ENCODE measurements at places on chromosomes 11 and 22.
A peak's percentile ranks its signal among the peaks of the same experiment; 100 is the strongest.

- DNase-seq = peak; percentile 53
These were observed 27.8 kb upstream of the AMOTL1 start for GRCh38 chr11:94740083-94741021.

DNA sequence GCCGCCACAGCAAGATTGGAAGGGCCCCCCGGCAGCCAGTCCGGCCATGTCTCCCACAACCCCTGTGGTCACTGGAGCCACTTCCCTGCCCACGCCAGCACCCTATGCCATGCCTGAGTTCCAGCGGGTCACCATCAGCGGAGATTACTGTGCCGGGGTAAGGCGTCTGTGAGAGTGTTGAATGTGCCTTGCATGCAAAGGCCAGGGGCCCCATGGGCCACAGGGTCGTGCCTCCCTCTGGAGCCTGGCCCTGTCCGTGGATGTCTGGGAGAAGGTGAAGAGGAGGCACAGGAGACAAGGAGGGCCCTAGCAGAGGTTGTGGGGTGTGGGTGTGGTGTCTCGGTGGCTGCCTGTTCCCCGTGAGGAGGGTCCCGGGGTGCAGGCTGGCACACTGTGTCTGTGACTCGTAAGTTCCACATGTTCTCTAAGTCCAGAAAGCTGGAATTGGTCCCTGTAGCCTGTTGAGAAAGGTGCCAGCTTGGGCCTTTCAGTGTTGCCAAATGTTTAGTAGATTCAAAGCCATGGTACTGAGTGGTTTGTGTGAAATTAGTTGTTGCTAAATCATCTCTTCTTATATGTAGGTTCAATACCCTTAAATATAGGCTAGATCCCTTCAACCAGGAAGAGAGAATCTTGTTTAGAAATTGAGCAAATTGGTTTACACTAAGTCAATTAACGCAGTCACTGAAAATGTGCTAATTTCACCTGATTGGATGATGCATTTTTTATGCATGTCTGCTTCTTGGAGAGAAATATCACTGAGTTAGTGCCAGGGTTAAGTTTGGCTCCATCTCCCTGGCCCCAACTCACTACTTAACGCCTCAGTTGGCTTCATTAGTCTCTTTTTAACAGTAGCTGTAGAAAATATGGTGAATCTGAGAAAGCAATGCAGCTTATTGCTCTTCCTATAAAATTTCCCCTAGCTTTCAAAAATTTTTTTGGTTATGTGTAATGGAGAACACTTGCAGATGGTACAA lies 23.8 kb downstream of the AMPD3 start:
- no peak for DNase-seq

- no peak for DNase-seq
These were observed 75.4 kb upstream of the SYT13 start for GRCh38 chr11:45361551-45361950.

DNA sequence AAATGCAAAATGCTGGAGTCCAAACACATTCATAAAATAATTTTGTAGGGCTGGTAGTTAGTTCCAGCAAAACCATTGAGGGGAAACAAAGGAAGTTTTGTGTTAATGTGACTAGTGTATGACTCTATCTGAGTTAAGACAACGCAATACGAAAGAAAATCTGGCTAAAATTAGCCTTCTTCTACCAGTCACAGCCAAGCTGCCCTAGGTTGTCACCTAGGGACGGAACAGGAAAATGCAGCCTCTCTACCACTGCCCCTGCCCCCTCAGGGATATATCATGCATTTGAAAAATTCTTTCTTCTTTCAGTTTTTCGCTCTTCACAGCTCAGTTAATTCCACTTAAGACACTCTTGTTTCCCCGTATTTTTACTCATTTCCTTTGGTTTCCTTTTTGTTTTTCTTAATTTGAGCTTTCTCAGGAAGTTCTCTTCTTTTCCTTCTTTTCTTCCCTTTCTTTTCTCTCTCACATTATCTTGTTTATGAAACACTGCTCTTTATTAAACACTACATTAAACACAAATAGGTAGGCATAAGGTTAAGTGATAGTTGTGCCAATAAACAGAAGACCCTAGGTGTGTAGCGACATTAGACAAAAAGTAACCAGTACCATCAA lies 30.6 kb downstream of the KIRREL3 start:
- DNase-seq = no peak

DNA sequence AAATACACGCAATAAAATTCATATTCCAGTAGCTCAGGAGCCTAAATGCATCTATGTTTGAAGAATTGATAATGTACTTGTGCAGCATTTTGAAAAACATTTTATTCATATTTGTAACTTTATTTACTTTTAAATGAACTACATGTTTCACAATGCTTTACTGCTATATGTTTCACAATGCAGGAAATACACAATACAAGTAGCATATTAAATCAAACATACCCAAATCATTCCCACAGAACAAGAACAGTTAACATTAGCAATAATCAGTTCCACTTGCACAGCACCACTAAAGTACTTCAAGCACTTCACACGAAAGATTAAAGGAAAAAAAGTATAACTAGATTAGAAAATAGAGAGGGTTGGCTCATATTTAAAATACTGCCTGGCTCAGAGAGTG lies 343.6 kb upstream of the CCDC90B start:
- DNase-seq = no peak

- DNase-seq = no peak
These were observed 58.5 kb upstream of the ANO1 start for GRCh38 chr11:70019576-70020011.

GRCh38 chr11:27294654-27295053 lies 68.4 kb downstream of the CCDC34 start:
- no peak for DNase-seq

- no peak for DNase-seq
These were observed 1.4 kb upstream of the KCNQ1OT1 start for GRCh38 chr11:2701230-2701629.

DNA sequence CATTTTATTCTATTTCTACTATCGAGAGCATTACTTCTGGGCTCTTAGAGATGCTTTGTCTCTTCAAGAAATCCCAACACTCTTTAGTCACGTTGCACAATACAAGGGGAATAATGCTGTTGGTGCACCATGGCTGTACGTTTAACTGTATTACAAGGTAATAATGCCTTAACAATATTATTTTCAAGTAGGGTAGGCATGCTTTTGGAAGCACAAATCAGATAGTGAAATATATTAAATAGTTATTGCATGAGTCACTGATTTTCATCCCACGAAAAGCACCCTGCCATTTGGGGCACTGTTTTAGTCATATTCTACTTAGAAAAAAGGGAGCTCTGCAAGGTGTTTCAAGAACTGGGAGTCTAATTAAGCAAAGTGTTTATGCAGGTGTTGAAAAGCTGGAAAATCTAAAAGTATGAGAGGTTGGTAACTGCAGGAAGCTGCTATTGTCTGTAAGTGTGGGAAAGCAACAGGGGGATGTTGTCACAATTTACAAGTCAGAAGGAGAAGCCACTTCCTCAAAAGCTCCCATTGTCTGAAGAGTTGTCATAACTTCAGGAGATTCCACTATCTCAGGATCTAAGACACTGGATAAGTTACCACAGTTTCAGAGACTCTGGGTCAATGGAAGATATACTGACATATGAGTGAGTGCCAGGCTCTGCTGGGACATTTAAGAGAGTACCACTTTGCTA lies 218.2 kb downstream of the JRKL start:
- DNase-seq = no peak

GRCh38 chr11:96483374-96483955 lies 93.7 kb downstream of the JRKL start:
- DNase-seq = no peak

Measured in anterior cingulate cortex (tissue), 58 donors.